ENCODE measurements at places on chromosomes 7 and 10.
A peak's percentile ranks its signal among the peaks of the same experiment; 100 is the strongest.

- no peak for DNase-seq
These were observed 78.7 kb upstream of the AGR3 start for GRCh38 chr7:16960337-16960965.

DNA sequence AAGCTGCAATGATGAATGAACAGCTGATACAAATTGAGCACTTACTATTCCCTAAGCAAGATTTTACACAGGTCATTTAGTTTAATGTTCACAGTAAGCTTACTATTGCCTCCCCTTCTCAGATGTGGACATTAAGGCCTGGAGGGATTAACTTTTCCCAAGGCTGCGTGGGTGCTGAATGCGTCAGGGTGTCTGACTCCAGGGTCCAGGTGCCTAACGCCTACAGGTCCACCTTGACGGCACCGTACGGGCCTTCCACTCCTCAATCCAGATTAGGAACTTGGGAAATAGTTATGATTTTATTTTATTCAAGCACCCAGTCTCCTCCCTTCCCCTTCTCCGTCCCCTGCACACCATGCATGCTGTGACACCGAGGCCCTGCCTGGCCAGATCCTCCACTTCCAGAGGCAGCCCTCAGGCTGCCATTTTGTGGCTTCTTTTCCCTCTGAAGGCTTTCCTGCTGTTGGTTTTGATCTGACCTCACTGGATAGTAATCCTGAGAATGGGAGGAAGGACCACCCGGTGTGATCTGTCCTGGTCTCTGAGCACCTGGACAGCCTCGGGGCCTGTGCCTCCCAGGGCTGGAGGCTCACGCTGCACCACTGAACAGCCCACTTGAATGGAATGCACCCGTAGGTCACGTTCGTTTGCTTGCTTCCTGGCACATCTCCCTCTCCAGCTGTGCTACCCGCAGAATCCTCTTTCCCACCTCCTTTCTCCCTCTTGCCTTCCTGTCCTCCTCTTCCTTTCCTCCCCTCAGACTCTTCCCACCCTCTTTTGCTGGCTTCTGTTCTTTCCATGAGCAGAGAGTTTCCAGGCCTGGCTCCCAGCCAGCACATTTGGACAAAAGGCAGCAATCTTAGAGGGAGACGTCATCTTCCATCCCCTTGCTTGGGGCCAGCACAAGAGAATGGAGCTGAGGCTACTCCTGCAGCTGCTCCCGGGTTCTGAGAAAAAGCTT is 14.4 kb downstream of the DENND2A start:
- DNase-seq, result no peak

DNA sequence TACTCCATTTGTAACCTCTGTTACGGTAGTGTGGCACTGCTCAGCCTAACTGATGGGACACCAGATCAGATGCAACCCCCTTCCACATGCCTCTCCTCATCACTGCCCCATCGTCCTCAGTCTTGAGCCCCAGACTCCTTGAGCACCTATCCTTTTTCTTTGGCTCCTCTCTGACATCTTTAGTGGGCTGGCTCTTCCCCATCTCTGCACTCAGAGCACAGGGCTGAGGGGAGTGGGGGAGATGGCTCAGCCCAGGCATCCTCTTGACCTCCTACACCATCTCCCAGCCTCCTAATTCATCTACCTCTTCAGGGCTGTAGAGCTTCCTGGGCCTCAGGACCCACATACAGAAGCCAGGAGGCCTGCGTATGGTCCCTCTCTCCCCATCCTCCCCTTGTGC is 1.5 kb upstream of the POLM start:
- no peak for DNase-seq

DNA sequence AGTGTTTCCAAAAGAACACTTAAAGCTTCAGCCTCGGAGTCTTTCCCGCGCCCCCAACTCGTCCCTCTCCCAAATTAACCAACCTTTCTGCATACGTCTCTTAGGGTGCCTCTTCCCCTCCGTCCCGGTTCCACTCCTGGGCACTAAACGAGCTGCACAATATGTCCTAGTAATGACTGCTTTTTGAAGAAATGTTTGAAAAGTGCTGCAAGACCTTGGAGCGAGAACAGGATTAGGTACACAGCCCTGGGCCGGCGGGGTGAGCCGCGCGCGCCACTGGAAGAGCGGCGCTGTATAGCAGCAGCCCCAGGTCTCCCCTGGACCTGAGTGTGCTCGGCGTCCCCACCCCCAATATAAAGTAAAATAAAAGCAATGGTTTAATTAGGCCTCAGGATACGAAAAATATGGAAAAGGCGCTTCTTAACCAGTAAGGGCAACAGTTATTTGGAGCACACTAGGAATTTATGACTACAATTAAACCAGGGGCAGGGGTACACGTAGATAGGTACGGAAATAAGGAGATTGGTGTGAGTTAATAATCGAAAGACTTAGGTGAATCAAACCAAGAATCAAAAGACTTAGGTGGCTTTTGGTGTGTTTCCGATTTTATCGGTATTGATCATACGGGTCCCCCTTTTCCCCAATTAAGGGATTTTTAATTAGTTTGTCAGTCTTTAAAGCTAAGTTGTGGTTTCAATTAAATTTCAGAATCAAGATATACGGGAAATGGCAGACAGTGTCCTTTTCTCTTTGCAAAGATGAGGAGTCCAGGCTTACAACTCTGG is 1.9 kb downstream of the TET1 start:
- DNase-seq, result peak; percentile 52

- no peak for DNase-seq
These were observed 44.0 kb downstream of the VWA2 start for GRCh38 chr10:114283091-114283490.

- DNase-seq, result peak; percentile 59
These were observed 14.8 kb downstream of the NPS start for GRCh38 chr10:127563718-127564553.

DNA sequence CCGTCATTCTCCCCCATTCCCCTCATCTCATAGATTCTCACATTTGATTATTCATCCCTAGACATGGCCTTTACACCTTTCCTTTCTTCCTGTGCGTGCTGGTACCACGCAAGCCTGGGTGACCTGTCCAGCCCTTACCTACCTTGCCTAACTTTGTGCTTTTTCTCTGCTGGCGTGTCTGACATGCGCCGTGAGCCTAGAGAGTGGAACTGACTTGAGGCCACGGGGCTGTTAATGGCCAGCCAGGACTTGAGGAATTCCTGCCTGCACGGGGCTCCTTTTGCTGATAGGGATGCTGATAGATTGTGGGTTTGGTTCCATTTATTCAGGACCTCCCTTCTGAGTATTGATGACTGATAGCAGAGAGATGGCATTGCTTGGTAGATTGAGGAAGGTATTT is 134.2 kb downstream of the DOCK1 start:
- no peak for DNase-seq

DNA sequence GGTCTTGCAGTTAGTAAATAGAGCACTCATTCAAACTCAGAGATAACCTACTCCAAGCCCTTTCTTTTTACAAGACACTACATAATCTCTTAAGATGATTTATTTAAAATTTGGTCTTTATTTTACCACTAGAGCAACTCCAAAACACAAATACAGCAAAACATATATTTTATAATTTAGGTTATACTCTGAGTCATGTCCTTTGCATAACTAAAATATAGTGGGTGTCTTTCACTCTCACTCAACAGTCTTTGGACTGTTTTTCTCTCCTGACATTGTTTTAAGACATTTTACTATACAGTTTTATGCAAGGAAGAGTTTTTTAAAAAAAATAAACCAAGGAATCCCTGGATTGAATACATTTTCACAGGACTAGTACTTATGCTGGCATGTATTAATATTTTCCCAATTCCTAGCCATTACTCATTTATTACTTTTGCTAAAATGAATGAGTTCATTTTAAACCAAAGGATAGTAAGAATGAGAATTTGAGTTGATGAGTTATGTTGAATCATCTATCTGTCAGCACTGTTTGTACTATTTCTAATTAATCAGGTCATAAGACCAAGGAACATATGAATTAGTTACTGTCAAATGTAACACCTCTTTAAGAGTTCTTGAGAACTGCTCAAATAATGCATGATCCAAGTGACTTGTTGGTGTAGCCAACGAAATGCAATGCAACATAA is 303.1 kb upstream of the FZD1 start:
- no peak for DNase-seq

GRCh38 chr7:106354822-106355221 is 70.0 kb upstream of the NAMPT start:
- DNase-seq, result no peak

GRCh38 chr7:137084607-137085380 is 216.3 kb downstream of the CHRM2 start:
- no peak for DNase-seq

DNA sequence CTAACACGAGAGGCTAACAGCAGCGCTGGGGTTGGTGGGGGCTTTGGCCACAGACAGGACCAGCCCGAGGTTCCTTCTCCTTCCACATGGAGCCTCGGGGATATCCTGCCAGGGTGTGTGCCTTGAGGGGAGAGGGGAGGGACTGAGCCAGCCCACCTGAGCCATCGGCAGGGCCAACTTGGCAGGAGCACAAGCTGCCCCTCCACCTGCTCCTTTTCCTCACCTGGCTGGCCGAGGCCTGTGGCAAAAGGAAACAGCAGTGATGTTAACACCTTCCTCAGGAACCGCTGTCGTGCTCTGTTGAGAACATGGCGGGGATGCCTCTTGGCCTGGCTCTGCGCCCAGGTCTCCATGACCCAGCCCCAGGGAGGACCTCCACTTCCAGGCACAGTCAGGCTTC is 255.1 kb upstream of the PPP2R2D start:
- no peak for DNase-seq

DNA sequence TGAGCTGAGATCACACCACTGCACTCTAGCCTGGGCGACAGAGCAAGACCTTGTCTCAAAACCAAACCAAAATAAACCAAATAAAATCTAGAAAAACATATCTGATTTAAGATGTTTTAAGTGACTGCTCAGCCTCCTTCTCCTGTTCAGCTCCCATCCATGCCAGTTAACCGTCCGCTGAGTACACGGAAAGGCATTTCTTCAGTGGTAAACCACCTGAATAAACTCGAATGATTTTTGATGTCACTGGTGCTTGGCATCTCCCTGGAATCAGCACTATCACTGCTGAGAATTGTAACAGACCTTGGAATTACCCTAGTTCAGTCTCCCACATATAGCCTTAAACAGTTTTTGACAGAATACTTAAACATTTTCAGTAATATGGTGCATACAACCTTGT is 24.1 kb upstream of the NRCAM start:
- no peak for DNase-seq

- DNase-seq, result no peak
These were observed 37.1 kb downstream of the XPNPEP1 start for GRCh38 chr10:109886037-109886780.

DNA sequence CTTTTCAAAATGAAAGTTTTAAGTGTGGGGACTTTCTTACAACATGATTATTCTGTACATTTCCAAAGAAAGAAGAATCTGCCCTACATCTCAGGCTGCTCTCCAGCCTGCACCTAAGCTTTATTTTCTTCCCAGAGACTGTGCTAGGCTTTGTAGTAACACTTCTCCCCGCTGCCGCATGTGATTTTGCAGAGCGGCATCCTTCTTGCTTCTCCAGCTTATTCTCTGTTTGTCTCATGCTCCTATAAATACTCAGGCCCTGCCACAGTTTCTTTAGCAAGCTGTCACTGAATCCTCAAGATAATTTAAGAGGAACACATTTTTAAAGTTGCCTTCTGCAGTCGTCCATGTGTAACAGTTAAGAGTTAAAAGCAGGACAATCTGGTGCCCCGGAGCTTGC is 53.5 kb downstream of the INSYN2A start:
- DNase-seq, result no peak

DNA sequence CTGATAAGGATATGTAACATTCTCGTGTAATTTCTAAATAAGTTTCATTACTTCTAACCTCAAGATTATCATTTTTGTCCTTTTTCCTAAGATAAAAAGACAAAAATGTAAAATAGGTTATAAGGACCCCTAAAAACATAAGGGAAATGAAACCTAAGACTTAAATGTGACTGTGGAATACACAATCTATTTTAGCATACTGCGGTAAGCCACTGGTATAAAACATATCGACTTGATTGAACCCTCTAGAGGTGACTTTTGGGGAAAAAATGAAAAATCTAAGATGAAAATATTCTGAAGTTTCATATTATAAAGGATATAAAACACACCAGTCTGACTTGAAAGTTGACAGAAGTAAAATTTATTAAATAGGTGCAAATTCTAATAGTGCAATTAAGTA is 1.9 kb downstream of the NAMPT start:
- no peak for DNase-seq

- no peak for DNase-seq
These were observed 13.0 kb downstream of the AQP1 start for GRCh38 chr7:30924624-30925023.

DNA sequence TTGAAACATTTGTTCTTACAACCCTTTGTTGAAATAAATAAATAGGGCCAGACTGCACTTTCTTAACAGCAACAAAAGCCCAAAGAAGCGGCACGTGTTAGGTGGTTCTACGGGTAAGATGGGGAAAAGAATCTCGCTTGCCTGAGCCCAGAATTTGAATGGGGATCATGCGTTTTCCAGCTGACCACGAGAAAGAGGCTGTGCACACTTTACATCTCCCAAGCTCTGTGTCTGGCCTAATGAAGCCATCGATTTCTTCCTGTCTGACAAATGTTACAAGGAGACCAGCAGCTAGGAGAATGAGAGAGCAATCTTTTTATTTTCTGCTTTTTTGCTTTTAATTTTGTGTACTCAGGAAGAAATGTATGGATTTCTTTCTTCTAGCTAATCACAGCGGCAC is 52.2 kb downstream of the FRMD4A start:
- no peak for DNase-seq

DNA sequence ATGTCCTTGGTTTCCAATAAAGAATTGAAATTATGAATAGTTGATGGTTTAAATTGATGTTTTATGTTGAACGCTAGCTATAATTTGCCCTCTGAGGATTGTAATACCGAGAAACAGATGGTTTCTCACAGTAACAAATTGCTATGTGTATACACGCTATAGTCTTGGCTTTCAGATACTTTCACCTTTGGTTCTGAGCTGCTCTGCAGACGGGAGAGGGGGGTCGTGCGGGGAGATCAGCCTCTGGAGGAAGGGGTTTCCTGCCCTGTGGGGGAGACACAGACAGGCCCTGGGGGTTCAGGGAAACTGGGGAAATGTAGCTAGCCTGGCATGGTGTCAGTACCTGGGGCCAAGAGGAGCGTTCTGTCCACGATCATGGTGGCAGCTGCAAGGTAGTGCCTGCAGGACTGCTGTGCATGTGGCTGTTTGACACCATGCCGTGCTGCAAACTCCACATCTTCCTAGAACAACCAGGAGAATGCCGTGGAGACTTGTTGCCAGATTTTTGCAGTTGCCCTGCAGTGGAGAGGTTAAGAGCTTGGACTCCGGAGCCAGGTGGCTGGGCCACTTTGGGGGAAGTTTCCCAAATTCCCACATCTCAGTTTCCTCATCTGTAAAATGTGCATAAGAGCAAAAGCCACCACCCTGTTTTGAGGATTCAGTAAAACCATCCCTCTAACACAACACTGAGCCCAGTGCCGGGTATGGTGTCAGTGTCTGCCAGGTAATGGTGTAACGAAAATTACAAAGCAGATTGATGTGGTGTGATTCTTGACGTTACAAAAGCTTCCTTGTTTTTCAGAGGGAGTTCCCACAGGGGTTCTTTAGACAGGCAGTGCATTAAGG is 167.9 kb downstream of the CUX1 start:
- DNase-seq, result no peak

- DNase-seq, result no peak
These were observed 88.8 kb downstream of the NRBF2 start for GRCh38 chr10:63221950-63222349.

GRCh38 chr7:112019932-112020331 is 186.3 kb downstream of the DOCK4 start:
- DNase-seq, result no peak
